Suppressor macrophage treated with lipopolysaccharide for 1 hour (primary cell): ENCODE measurements at places on chromosomes 1 and 21.

GRCh38 chr1:9155879-9156278 lies 27.0 kb upstream of the GPR157 start:
- DNase-seq = no peak

DNA sequence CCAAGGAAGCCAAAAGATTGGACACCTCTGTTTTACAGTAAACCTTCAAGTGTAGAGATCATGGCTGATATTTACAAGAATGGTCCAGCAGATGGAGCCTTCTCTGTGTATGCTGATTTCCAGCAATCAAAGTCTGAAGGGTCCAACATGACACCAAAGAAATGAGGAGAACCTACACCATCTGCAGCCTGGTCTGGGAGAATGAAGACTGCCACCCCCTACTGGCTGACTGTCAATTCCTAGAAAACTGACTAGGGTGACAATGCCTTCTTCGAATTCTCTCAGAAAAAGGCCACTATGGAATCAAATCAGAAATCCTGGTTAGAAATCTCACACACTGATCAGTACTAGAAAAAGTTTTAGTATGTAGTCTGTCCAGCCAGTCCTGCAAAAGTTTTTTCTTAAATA lies 83.3 kb downstream of the CDC42BPA start:
- DNase-seq = peak; percentile 38

DNA sequence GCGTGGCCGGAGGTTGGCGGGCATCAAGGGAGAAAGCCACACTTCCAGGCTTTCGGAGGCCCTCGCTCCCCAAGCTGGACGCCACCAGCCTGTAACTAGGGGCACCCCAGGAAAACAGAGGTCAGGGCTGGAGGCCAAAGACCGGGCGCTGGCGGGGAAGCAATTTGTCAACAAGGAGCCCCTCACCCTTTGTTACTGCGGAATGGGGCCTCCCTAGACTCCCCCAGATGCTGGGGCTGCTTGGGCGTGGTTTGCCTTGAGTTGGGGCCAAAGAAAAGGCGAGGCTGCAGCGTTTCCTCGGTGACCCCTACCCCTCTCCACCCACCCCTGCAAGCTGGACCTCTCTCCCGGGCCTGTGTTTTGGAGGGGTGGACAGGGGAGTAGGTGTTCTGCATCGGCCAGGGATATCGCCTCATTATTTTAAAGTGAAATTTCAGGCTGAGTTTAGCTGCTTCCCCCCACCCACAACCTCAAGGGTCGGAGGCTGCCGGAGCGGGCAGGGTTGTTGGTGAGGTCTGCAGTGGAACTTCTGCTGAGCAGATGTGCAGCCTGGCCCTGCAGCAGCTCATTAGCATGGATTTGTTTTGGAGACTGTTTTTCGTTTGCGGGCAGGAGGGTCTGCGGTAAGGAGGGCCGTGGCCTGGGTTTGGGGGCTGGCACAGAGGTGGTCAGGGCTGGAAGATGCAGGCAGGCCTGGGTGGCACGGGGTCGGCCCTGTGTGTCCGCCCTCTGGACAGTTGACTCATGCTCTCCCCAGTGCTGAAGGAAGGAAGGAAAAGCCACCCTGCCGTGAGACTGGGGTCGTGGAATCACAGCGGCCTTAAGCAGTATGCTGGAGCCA lies 1.5 kb downstream of the NBL1 start:
- DNase-seq = no peak

- no peak for DNase-seq
These were observed 2.4 kb downstream of the ID3 start for GRCh38 chr1:23556635-23557470.

GRCh38 chr1:160488347-160489058 lies 34.6 kb downstream of the SLAMF6 start:
- DNase-seq = no peak

GRCh38 chr1:24927988-24928688 lies 1.9 kb downstream of the RUNX3 start:
- peak; percentile 73 for DNase-seq

GRCh38 chr1:9350013-9350908 lies 57.6 kb downstream of the SPSB1 start:
- DNase-seq = no peak

DNA sequence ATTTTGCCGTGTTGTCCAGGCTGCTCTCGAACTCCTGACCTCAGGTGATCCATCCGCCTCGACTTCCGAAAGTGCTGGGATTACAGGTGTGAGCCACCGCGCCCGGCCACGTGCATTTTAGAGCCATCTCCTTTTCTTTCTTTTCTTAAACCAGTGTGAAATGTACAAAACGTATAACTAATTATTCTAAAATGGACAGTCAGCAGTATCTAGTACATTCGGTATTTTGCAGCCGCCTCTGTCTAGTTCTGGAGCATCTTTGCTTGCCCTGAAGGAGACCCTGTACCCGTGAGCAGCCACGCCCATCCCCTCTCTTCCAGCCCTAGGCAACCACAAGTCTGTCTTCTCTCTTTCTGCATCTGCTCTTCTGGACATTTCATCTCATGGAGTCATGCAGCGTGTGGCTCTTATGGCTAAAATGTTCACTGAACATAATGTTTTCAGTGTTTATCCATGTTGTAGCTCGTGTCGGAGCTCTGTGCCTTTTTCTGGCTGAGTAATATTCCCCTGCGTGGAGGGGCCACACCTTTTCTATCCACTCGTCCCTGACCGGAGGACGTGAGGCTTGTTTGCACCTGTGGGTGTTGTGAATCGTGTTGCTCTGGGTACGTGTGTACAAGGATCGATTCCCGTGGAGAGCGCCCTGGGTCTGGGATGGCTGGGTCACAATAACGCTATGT lies 187.5 kb upstream of the ARHGEF16 start:
- no peak for DNase-seq

DNA sequence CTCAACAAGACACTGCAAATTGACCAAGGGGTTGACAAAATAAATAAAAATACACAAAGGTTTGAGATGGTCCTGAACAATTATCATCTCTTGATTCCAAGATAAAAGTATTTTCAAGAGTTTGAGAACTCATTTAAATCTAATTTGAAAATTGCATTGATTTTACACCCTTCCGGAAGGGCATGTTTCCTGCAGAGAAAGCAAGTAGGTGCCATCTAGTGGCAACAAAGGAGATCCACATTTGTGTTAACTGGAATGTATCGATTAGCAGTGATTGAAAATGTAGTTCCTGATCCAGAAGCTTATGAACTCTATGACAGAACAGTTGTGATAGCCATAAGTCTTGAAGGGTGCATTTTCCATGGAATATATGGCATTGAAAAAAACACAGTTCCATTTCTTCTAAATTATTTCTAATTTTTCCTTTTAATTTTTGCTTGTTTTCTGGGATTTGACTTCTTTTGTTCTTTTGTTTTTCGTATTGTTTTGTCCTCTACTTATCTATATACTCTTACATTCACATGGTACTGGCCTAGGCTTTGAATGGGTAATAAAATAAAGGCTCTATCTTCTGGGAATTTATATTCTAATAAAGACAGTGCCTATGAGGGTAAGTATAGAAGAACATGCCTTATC lies 143.7 kb downstream of the DNM3 start:
- peak; percentile 74 for DNase-seq

- DNase-seq = no peak
These were observed 134.3 kb downstream of the PROX1 start for GRCh38 chr1:214122110-214122509.

GRCh38 chr1:208654241-208654640 lies 410.1 kb upstream of the PLXNA2 start:
- DNase-seq = peak; percentile 21

GRCh38 chr1:19140465-19140864 lies 69.6 kb downstream of the UBR4 start:
- DNase-seq = no peak

DNA sequence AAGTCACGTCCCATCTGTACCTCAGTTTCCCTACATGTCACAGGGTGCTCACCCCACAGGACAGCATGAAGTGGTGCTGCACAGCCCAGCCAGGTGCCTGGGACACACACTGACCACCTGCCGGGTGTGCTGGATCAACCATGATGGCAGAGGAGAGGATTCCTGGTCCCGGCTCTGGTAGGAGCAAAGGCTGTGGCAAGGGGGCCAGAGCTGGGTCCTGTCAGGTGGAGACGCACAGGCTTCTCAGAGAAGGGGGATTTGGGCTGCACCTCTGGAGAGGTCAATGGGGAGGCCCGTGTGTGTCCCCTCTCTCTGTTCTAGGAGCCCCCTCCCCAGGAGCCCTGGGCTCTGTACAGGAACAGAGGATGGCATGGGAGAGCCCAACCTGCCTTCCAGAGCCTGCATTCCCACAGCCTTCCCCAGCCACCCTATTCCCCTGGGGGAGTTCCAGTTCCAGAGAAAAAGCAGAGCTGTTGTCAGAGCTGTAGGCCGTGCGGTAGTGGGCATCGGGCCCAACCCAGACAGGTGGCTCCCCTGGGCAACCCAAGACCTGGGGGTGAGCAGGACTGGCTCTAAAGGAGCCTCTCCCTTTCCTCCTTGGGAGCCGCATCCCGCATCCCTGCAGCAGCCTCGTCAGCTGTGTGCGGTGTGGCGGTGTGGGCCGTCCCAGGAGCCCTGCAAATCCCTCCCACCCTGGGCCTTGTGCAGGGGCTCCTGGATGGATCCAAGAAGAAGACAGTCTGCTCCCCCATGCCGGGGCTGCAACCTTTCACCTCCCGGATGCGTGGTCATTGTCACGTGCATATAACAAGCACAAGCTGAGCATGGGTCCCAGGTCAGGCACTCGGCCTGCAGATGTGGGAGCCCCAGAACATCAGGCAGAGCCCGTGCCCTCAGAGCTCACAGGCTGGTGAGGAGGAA lies 2.9 kb upstream of the TFF3 start:
- no peak for DNase-seq

- no peak for DNase-seq
These were observed 51.8 kb downstream of the VWA5B1 start for GRCh38 chr1:20342294-20343148.

DNA sequence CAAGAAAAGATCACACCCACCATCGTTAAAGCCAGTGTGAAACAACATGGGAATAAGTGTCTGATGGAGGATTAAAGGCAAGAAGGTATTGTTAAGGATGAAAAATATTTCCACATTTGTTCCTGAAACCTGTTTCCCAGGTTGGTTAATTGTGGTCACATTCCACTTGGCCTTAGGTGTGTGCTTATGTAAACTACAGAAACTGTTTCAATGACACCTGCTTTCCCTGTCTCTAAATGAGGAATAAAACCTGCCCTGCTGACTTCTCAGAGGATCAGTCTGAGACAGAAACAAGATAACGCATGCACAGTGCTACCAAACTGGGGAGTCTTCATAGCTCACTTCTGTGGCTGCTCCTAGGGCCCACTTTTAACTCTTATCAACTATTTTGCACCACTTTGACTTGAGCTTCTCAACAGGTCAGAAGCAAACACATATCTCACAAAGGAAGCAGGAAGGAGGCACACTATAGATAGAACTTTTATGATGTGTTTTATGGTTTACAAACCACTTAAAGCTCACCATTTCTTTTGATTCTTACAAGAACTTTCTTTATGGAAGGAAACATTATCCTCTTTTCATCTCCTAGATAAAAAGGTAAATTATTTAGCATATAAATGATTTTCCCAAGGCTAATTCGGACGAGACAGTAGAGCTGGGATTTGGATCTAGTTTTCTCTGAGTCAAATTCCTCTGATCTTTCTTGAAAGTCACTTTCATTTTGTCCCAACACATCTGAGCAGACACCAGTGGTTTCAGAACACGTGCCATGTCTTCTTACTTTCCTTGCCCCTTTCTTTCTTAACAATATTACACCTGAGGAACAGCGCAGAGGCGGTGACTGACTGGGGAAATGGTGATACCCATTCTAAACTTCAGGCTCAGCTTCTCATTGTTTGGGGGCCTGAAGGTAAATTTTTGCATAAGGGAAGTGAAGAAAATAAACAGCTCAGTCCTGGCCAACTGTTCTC lies 33.4 kb downstream of the CYP2J2 start:
- DNase-seq = no peak

DNA sequence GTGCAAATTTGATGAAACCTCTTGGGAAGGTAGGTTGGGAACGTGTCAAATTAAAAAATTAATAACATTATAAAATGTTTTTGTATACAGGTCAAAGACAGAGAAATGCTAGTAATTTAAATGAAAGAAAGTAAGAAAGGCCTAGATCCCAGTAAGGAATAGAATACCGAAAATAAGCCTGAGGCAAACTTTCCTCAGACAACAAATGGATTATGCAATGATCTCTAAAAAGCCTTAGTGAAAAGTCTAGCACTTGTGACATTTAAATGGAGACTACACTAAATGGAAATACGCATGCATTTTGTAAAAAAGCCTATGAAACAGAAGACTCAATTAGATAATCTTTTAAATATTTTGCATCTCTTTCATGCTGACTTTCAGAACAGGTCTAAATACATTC lies 138.5 kb upstream of the ZNHIT6 start:
- DNase-seq = no peak

DNA sequence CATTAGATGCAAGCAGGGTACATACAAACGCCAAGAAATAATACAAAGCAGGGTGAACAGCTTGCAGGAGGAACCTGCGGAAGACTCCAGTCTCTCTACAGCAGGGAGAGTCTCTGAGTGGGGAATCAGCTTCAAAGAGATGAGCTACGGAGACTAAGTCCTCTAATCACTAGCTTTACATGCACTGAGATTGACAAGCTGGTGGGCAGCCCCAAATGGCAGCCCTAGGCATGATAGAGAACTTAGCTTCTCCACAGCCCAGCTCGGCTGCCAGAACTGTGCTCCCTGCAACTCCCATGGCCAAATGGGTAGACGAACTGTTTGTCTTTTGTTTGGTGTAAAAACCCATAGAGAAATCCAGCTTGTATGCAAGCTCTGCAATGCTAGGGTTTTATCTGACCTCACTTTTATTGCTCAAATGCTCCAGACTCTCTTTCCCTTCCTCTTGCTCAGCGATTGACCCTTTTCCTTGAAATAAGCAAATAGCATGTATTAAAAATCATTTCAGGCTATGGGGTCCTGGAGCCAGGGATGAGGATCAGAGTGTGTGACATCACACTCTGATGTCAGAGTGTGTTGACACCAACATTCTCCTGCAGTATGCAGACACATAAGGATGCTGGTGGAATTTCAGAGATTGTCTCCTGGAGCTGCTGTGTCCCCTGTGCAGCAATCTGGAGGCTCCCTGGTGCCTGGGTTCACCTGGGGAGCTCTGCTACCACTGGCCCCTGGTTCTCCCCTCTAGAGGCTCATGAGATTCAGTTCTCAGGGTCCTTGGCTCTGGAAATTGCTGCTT lies 238.5 kb downstream of the TTLL7 start:
- no peak for DNase-seq
